Skin of body (tissue), 3 donors: ENCODE measurements at places on chromosomes 4 and X. TPM values are rescaled to one million over a fixed set of nuclear protein-coding genes. Genes with fewer than 3 reads are reported as not detected.

GRCh38 chrX:1167466-1167865, 45.0 kb downstream of the CRLF2 start:
- no peak for DNase-seq

DNA sequence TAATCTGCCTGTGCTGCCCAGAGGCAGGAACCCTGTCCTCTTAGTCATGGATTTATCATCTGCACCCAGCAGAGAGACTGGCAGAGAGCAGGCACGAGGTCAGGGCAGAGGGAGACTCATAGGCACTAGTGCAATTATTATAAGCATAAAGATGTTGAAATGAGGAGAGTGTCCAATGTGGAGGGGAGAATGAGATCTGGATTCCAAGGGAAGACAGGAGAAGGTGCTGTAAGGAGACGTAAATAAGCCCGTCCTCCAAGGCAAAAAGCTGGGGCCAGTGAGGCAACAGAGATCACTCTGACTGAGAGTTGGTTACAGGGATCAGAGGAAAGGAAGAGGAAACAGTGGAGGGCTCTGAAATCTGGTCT, 406.2 kb downstream of the MAPK10 start:
- no peak for DNase-seq

DNA sequence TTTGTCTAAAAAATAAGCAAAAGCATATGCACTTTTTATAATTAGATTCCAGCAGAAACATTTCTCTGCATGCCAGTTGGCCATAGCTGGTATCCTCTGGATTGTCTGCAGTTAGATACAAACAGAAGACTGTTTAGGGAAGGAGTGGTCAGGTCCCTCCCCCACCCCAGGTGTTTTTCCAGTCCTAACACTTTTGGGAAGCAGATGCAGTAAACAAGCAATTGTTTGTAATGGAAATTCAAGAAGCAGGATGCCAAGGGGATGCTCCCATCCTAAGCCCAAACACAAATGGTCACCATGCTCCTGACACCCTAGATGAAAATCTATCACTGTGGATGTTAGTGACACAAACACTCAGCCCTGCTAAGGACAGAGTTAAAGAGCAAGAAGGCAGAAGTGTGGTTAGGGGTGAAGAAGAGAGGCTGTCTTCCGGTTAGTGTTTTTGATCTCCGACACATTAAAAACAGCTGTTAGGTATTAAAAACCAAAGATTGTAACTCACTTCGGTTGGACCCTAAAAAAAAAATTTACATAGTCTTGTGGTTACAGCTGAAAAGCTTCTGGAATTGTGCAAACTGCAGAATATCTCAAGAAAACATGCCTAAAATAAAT, 7.9 kb downstream of the LEF1 start:
- no peak for DNase-seq

- DNase-seq = no peak
Observed at GRCh38 chrX:87805829-87806490, 288.4 kb downstream of the KLHL4 start.

DNA sequence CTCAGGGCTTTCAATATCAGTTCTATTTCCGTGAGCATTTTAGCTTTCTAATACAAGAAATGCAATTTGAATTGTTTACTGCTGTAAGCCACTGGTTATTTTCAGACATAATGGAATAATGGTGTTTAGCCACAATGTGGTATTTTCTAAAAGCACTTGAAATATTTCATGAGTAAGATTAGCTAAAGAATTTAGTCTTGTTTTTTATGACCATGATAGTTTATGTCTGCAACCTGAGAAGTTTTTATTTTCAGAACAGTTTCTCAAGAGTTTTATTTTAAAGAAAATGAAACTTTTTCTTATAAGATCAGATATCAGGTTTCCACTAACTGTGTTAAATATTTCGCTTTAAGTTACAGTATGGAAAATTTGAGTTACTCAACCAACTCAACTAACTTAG, 60.2 kb downstream of the SLIT2 start:
- DNase-seq = no peak

GRCh38 chr4:80540349-80540748, 204.8 kb downstream of the CFAP299 start:
- DNase-seq = no peak

GRCh38 chrX:12874581-12874980, 7.7 kb downstream of the TLR7 start:
- no peak for DNase-seq

- DNase-seq = no peak
Observed at GRCh38 chr4:1136048-1136447, 22.7 kb upstream of the RNF212 start.

DNA sequence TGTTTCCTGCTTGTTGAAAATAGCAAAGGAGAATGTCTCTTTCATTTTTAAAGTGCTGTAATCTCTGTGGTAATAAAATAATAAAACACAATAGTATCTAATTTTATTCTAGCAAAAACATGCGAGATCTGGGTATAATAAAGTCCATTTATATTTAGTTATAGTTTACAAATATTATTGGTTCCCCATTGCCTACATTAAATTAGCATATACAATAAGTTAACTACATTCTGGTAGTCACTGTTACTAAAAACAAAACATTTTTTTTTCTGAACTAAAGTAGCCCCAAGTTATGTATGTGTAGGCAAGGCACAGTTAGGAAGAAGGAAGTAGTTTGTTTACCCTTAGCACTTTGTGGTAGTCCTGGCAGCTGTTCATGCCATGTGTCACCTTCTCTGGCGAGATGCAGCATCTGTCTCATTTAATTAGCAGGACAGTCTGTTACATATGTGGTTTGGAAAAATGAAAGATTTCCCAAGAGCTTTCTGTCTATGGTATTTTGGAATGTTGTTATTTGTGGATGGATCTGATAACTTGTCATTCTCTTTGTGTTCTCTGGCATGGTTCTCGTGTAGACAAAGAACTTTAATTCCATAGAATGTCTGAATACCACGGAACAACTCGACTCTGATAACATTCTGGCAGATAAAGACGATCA, 231.3 kb upstream of the PITX2 start:
- DNase-seq = no peak

GRCh38 chr4:26022346-26023202, 108.6 kb downstream of the SMIM20 start:
- DNase-seq = peak; percentile 67

The ZFP92 gene
- total RNA-seq = 0.59 TPM

DNA sequence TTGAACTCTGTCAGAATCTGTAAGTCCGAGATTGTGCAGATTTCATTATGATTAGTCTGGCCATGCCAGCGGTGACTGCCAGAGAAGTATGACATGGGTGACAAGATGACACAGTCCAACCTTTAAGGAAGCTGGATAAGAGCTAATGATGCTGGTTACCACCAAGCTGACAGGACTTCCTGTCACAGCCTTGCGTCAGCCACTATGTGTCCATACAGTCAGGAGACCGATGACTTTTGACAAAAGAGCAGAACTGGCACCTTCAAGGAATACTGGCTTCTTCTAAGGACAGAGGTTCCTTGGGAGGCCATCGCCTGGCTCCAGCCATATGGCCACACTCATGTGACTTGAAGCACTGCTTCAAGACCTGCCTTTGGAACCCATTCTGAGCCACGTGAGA, 67.2 kb upstream of the TFDP3 start:
- DNase-seq = no peak

DNA sequence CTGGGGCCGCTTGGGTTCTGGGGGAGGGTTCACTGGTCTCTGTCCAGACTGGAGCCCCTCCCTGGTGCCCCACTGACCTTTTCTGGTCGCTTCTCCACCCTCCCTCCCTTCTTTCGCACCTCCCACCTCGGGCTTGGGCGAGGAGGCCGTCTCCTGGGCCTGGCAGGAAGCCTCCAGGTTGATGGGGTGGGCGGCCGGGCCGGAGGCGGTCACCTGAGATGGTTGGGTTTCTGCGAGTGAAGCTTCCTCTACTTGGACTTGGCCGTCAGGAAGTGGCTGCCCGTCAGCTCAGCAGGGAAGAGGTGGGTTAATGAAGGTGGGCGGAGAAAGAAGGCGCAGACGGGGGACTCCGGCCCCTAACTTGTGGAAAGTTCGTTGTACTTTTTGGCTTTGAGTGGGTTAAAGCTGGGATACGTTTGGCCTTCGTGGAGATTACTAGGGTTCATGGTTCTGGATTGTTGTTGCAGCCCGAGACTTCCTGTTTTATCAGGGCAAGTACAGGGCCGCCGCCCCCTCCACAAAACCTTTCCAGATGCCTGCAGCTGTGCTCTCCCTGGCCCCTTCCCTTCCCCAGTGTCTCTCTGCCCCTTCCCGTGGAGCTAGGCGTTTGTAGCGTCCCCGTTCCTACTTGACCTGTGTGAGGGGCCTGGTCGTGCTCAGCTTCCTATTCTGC, 1.2 kb downstream of the AKAP17A start:
- DNase-seq = no peak

GRCh38 chrX:134624046-134624430, 34.2 kb downstream of the PLAC1 start:
- no peak for DNase-seq

The SRPX2 gene
- 11.2 TPM for total RNA-seq

DNA sequence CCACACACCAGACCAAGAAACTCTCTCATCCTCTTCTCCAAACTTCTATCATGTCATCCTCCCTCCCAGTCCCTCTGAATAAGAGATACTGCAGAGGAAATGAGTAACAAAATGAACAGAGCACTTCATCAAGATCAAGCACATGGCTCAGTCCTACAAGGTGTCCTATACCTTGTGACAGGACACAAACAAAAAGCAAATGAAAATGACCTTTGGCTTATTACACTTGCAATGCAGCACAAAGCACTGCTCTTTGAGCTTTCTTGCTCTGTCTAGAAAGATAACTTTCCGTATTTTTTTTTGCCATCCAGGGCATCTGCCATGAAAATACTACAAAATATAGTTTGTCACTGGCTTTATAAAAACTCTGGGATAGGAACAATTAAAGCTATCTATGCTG, 402.7 kb downstream of the HNRNPD start:
- no peak for DNase-seq

The ZMAT1 gene
- 2.8 TPM for total RNA-seq

The FRAS1 gene
- total RNA-seq = 15.2 TPM

The RHOXF2B gene
- not detected for total RNA-seq

DNA sequence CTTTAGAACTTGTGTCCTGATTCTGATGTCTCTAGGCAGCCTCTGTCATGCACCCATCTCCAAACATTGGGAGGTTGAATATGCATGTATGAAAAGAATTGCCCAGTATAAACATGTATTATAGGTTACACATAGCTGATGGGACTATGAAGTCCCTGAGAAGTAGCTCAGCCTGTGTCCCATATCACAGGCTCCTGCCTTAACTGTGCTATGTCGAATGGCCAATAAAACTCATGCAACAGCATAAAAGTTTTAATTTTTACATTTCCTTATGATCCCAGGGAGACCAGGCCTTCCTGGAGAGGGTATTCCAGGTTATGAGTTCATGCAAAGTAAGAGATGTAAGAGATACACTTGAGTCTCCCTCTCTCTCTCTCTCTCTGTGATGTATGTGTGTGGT, 217.4 kb downstream of the SHROOM3 start:
- no peak for DNase-seq

The ZDHHC15 gene
- total RNA-seq = 3.0 TPM

DNA sequence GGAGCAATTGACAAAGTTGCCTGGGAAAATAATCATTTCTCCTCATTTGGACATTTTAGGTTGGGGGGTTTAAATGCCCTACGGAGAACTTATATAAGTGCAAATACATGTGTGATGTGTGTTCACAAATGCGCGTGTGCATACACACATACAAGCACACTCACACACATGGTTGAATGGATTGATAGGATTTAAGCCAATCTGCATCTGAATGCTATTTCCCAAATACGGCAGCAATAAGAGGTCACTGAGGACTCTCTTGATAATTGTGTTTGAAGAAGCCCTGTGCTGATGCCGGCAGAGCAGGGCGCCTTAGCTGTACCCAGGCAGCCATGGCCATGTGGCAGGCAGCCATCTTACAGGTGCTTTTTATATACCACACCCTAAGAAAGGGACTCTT, 165.3 kb upstream of the LEF1 start:
- DNase-seq = no peak

The PHOX2B gene
- not detected for total RNA-seq

The TBX22 gene
- total RNA-seq = not detected

DNA sequence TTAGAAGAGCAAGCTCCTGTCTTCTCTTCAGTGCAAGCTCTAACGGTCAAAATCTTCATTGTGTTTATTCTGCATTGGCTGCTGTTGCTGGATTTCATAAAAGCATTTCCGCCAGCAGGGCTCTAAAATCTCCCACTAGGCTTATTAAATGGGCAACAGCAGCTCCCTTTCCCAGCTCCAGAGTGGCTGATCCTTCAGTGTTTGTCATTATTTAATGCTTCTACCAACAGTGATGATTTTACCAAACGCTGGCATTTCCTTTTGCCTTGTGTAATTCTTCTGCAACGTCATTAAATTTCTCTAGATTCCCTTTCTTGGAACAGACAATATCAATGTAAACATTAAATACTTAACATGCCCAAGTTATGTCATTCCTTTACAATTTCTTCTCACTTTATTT, 20.1 kb downstream of the SLC7A11 start:
- peak; percentile 90 for DNase-seq

GRCh38 chr4:140637836-140638235, 69.1 kb upstream of the UCP1 start:
- no peak for DNase-seq

DNA sequence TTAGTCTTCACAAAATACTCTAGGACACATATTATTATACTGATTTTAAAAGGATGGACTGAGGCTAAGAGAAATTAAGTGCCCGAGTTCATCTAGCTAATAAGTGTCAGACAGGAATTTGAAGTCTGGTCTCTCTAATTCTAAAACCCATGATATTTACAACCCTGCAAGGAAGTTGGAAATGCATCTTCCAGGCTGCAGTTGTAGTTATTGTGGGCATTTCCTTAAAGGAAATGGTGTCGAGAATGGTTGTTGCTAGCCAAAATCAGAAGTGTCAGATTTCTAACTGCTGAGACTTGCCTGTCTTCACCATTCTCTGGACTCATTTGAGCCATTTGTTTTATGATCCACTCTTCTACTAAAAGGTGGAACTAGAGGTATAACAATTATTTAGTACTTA, 82.5 kb downstream of the FAT4 start:
- no peak for DNase-seq

The CXCL8 gene
- total RNA-seq = 15.5 TPM

The GLRB gene
- 2.4 TPM for total RNA-seq

GRCh38 chr4:5114950-5115349, 63.7 kb downstream of the STK32B start:
- peak; percentile 90 for DNase-seq

DNA sequence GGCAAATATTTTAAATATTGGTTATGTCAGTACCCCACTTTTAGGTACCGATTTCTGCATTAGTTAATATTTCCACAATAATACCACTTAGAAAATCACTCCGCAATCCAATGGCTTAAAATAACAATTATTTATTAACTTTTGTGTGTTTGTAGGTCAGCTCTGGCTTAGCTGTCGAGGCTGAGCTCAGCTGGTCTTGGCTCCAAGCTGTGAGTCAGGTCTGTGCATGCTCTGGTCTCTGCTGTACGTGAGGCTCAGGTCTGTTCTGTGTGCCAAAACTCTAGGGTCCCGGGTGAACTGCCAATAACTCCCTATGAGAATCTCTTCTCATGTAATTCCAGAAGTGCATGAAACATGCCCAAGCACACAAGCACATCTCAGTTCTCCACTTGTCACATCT, 245.8 kb upstream of the GK2 start:
- DNase-seq = no peak

The SNX25 gene
- 13.0 TPM for total RNA-seq

The HPSE gene
- total RNA-seq = 3.9 TPM
